ENCODE measurements at places on chromosomes 2 and 18.
A peak's percentile ranks its signal among the peaks of the same experiment; 100 is the strongest.

DNA sequence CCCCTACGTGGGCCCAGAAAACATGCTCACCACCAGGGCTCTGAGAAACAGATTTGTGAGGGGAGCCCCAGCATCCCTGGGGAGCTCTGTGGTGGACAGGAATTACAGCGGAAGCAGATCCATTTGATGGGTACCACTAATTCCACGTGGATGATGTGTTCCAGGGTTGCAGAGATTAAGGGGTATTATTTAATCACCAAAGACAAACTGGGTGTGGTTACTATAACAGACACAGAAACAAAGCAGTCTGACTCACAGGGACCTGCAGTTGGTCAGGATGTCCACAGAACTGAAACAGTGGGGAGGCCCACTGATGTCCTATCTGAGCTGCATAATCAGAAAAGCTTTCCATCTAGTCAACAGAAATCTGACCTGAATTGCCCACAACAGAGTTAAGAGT is 65.8 kb downstream of the PSMG2 start:
- no peak for DNase-seq

DNA sequence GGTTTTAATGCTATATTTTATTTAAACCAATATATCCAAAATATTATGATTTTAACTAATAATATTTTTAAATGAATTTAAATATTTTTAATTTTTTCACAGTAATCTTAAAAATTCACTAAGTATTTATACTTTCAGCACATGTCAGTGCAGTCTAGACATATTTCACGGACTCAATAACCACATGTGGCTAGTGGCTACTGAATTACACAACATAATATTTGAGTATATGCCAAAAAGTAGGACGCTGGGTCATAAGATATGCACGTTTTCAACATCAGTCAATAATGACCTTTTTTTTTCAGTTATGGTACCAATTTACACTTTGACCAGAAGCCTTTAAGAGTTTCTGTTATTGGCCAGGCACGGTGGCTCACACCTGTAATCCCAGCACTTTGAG is 117.7 kb downstream of the GFPT1 start:
- DNase-seq: no peak

GRCh38 chr2:60551240-60552077 is 2.0 kb downstream of the BCL11A start:
- DNase-seq: peak; percentile 92

- no peak for DNase-seq
Observed at GRCh38 chr2:200627110-200627770, 41.4 kb downstream of the AOX1 start.

- no peak for DNase-seq
Observed at GRCh38 chr2:120461546-120462537, 115.9 kb downstream of the INHBB start.

GRCh38 chr2:204370172-204370718 is 175.0 kb upstream of the PARD3B start:
- DNase-seq: no peak

DNA sequence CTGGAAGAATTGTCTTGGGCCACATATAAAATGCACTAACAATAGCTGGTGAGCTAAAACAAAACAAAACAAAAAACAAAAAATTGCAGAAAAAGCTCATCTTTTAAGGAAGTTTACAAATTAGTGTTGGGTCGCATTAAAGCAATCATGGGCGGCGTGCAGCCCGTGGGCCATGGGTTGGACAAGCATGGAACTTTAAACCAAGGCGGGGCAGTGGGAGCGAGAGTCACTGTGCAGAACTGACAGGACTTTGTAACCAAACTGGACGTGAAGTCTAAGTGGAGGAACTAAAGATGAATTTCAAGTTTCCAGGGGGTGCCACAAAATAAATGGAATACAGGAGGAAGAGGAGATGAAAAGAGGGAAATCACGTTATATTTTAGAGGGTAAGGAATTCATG is 80.7 kb downstream of the PSMG2 start:
- DNase-seq: no peak

DNA sequence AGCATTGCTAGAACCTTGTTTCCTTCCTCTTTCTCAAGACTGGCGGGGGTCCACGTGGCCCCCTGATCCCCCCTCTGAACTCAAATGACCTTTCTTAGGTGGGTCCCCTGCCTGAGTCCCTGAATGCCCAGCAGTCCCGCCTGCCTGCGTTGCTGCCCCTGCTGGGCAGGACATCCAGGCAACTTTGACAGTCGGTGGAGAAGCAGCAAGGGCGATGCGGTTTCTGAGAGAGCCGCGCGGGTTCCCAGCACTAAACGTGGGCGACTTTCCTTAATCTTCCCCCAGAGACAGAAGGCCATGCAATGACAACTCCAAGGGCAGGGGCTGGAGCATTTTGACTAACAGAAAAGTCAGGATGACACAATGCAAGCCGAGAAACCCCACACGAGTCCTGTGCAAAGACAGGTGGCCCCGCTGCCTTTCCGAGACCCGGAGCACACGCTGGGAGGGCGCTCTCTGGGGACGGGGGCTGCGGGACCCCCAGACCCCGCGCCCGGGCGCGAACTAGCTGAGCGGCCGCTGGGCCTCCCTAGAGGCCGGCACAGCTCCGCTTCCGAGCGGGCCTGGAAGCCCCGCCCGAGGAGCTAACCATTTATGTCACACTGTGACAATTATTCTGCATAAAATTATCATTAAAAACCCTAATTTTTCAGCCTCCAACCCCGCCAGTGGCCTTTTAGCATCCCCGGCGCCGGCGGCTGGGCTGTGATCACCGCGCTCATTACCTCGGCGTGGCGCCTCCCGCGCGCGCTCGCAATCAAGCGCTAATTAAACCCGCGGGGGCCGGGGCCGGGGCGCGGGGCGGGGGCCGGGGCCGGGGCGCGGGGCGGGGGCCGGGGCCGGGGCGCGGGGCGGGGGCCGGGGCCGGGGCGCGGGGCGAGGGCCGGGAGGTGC is 27.4 kb downstream of the ASB18 start:
- no peak for DNase-seq

DNA sequence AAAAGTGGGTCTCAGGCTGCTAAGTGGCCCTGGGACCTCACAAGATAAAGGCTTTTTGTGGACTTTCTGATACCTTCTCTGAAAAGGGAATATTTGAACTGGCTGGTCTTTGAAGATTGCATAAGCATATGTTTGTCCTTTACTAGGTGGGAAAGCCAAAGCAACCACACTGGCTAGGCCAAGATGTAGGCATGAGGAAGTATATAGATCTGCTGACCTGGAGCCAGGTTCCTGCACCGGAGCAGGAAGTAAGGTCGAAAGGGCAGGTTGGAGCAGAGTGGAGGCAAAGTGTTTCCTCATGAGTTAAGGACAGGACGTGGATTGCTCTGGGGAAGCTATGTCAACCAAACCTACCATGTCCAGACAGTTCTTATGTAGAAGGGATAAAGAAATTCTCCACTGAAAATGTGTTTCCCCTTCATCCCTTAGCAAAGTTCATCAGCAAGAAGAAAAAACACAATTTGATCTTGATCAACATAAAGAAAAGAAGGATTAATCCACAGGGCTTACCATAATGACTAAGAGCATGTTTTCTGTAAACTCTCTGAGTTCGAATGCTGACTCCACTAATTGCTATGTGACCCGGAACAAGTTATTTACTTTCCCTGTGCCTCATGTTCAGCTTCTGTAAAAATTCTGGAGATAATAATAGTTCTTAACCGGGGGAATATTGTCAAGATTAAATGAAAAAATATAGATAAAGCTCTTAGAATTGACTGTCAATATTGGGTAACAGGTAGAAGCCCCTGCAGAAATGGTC is 156.1 kb upstream of the SRD5A2 start:
- DNase-seq: no peak

DNA sequence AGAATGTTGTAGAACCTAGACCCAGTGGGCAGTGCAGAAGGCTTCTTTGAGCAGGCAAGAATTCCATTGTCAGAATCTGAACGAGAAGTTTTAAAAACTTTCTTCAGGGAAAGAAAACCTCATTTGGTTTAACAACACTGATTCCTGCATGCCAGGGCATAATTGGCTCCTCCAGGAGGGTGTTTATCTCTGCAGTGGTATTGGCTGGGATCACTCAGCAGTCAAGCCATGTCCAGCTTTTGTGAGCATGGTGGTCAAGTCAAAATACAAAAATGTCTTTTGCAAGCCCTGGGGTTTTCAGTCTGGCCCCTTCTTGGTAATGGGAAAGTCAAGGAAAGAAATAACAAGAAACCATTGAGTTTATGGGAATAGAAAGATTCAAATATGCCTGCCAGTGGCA is 28.3 kb downstream of the FHOD3 start:
- DNase-seq: no peak

- no peak for DNase-seq
Observed at GRCh38 chr18:47709556-47709955, 220.9 kb downstream of the SMAD2 start.

DNA sequence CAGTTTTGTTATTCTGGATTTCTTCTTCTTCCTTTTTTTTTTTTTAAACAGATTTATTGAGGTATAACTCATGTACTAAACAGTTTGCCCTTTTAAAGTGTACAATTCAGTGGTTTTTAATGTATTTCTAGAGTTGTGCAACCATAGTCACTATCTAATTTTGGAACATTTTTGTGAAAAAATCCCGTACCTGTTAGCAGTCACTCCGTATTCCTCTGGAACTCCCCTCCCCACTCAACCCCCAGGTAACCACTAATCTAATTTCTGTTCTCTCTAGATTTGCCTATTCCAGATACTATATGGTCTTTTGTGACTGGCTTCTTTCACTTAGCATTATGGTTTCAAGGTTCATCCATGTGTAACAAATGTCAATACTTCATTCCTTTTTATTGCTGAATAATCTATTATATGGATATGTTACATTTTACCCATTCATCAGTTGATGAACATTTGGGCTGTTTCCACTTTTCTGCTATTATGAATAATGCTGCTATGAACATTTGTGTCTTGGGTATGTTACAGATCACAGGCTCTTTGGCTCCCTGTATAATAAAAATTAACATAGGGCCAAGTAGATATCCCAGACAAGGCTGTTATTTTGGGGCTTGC is 21.9 kb downstream of the EHBP1 start:
- no peak for DNase-seq

DNA sequence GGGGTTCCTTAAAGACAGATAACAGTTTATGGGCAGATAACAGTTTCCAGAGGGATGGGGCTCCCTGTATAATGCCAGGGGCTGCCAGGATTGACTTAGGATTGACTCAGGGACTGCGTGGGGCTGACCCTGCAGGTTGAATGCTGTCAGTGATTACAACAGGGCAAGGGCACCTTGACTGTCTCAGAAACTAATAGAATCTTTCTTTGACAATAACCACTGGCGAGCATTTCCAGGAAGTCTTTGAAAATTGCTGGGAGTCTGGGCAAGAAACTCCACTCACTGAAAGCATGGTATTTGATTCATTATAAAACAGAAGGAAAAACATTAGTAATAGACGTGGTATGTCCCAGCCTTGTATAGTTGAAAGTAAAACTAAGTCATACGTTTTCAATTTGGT is 101.0 kb downstream of the GPD2 start:
- no peak for DNase-seq

DNA sequence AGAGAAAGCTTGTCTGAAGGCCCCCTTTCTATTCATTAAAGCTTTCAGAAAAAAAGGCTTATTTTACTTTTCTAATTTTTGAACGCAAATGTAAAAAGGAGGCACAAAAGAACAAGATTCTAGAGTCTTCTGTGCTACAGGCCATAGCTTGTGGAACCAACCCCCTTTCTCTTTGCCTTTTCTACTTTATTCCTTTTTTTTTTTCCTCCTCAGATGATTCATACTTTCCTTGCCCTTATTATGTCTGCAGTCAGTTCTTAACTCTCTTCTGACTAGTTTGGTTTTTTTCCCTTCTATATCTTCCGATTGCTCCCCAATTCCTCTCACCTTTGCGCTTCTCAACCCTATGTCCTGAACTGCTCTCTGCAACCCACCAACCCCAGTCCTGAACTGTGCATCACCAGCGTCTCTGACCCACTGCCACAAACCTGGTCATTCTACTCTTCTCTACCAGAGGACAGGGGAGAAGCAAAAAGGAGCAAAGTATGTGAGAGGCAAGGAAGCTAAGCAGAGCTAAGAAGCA is 56.9 kb upstream of the WIPF1 start:
- DNase-seq: no peak

DNA sequence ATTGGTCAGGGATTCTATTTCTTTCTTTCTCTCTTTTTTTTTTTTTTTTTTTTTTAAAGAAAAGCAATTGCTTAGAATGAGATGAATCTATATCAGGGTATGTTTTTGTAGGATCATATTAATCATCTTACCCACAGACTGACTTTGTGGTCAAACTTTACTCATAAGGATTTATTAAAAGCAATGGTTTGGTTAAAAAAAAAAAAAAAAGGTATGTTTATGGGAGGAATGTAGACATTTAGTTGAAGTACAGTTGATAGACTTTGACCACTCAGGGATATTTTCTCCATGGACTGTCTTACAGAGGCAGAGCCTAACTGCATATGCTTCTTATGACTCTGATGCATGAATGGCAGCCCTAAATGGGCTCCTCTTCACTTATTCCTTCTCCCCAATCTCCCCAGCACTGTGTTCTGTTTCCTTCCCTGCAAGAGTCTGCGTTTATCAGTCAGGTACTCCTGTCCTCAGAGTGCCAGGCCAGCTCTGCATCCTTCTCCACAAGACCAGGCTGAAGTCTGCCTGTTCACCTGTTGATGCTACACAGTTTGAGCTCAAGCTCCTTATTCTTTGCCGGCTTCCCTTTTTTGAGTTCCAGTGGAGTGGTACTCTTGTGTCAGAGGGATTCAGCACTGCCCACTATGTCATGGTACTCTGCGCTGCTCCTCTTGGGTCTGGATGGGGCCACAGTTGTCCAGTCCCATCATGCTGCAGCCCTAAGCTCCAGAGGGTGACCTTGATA is 24.3 kb downstream of the CRIM1 start:
- DNase-seq: no peak

DNA sequence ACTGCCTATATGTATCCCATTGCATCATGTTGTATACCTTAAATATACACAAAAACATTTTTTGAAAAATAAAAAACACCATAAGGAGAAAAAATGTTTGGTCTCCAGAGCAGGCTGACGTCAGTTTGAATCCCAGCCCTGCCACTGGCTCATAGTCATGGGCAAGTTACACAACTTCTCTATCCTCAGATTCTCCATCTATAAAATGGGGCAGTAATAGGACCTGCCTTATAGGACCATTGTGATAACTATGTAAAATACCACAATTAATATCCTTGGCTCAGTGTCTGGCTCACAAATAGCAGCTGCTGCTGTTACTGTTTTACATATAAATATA is 135.6 kb downstream of the SMAD7 start:
- no peak for DNase-seq

- no peak for DNase-seq
Observed at GRCh38 chr2:181176540-181176939, 196.1 kb downstream of the UBE2E3 start.

GRCh38 chr2:242024751-242025355 is 155.3 kb downstream of the RTP5 start:
- no peak for DNase-seq

- DNase-seq: no peak
Observed at GRCh38 chr2:142714600-142714999, 162.9 kb upstream of the KYNU start.

DNA sequence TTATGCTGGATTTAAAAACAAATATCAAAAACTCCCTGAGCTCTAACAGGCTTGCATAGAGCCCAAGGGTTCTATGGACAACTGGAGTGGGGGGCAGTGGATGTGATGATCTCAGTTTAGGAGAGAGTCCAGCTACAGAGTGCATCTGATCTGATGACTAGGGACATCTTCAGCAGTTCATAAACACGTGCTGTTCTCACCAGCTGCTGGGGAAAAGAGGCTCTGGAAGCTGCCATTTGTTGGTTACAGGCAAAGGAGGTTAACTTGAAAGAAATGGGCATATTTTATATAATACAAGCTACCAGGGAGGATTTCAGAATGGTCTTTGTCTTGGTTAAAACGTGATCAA is 36.0 kb upstream of the ZNF396 start:
- peak; percentile 70 for DNase-seq

GRCh38 chr2:232309592-232309991 is 69.0 kb upstream of the ALPP start:
- no peak for DNase-seq
